ENCODE measurements at places on chromosomes 3 and 15.
A peak's percentile ranks its signal among the peaks of the same experiment; 100 is the strongest.

DNA sequence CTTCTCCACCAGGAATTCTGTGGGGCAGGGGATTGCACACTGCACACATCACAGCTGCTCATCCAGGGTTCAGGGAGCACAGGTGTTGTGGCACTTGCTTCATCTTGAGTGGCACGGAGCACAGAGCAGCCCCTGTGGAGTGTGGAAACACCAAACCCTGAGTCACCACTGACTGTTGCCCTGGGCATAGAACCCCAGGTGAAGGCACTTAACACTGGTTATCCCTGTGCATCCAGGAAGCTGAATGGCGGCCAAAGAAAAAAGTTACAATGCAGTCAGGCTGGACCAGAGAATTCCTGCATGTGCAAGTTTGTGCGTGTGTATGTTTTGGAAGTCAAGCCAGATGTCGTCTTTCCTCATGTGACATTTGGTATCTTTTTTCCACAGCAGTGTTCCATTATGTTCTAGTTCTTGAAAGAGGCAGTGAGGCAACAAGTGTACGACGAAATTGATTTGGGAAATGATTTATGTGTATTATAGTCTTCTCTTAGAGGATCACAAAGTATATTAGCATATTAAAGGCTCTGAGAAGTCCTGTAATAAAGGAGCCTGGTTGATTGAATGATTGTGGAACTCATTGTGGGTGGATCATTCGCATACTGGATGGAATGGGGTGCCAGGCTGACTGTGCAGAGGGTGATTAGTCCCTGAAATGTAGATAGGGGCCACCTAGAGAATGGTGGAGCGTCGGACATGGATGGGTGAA, 292.3 kb downstream of the TLE3 start:
- DNase-seq: no peak

DNA sequence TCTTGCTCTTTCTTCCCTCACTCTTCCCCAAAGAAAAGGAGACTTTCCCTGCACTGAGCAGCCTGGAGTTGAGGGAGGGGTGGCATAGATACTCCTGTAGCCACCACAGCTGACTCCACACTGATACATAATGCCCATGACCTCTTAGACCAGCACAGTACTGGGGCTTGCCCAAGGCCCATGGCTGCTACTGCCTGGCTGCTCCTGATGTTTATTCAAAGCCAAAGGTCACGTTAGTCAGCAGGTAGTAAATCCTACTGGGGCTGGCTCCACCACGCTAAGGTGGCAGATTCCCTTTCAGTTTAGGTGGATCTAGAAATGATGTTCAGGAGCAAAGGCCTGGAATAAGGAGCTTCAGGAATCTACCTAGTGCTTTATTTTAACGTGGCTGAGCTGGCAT, 212.7 kb downstream of the C3orf38 start:
- no peak for DNase-seq

- no peak for DNase-seq
These were observed 90.4 kb downstream of the MB21D2 start for GRCh38 chr3:192827208-192827607.

- DNase-seq: no peak
These were observed 237.4 kb upstream of the NR2F2 start for GRCh38 chr15:96093063-96093462.

DNA sequence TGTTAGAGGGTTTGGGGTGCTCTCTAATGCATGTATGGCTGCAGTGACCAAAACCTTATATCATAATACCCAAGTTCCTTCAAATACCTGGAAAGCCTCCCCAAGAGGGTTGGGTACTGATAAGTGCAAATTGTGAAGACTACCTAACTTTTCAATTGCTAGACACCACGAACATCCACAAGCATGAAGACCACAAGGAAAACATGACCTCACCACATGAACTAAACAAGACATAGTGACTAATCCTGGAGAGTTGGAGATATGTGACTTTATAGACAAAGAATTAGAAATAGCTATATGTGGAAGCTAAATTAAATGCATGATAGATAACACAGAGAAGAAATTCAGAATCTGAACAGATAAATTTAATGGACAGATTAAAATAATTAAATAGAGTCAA, 23.9 kb upstream of the AADACL2 start:
- no peak for DNase-seq

GRCh38 chr3:176696816-176697215, 500.5 kb downstream of the TBL1XR1 start:
- no peak for DNase-seq

DNA sequence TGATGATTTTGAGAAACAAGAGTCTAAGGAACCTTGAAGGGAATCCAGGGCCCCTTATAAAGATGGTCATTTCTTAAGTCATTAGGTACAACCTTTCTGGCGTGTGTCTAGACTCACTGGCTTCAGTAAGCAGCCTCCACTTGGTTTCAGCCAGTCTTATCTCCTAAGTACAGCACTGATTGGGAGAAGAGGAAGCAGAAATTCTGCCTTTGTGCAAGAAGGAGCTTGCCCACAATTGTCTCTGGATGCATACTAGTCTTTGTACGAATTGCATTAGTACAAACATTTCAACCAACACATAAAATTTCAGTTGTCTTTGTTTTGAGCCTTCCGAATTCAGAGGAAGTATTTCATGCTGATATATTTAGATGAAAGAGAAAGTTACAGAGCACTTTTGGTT, 139.4 kb downstream of the SLCO3A1 start:
- DNase-seq: no peak

GRCh38 chr3:80408030-80408721, 640.4 kb upstream of the ROBO1 start:
- DNase-seq: no peak

GRCh38 chr15:66620341-66620740, 54.5 kb upstream of the LCTL start:
- DNase-seq: no peak

DNA sequence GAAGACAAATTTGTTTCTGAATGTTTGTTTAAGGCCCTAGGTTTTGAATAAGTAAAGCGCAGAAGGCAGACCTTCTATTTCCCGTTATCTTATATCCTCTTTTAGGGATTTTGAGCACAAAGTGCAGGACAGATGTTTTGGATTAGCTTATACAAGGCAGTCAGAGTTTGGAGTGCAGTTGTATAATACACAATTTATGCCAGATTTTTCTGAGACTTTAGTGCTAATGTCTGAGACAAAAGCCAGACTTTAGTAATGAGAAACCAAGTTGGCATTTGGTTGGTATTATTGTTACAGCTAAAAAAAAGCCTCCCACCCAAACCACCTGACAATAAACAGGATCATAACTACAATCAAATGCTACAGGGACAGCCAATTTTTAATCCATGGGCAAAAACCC, 309.9 kb upstream of the SATB1 start:
- no peak for DNase-seq

- DNase-seq: peak; percentile 46
These were observed 111.2 kb downstream of the LSM3 start for GRCh38 chr3:14289590-14290461.

DNA sequence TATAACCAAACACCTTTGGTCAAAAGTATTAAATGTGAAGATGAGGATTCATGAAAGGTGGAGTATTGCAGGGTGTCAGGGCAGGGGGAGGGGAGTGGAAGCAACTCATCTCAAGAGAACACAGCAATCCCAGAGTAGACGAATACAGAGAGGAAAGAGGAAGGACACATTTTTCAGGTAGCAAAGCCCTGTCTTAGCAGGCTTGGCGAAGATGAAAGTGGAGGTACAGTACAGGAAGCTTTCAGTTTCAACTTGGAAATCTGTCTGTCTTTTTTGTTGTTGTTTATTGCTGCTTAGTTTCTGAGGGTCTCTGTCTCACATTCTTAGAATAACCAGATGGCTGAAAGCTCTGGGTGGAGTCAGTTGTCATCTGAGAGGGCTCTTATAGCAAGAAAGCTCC, 80.8 kb upstream of the GPR149 start:
- DNase-seq: no peak

GRCh38 chr3:159872374-159873109, 116.1 kb upstream of the IL12A start:
- DNase-seq: peak; percentile 5

- DNase-seq: no peak
These were observed 68.1 kb downstream of the EPHB3 start for GRCh38 chr3:184629555-184630160.

- no peak for DNase-seq
These were observed 19.8 kb downstream of the THRB start for GRCh38 chr3:24474862-24475261.

DNA sequence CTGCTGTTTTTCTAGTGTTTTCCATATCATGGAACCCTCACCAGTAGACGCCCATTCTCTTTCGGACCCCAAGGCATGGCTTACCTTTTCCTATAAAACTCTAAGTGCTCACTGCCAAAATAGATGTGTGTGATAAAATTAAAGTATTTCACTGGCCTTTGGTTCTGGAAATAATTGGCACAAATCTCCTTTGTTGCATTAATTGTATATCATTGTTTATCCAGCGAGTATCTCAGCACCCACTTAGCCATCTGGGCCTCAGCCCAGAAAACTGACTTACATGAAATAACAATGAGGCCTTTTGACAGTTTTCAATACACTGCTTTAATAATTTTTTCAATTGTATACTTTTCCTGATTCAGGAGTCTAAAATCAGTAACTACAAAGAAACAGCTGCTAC, 105.1 kb downstream of the MECOM start:
- DNase-seq: no peak

- DNase-seq: no peak
These were observed 20.0 kb downstream of the BOC start for GRCh38 chr3:113231391-113231790.

GRCh38 chr3:12935023-12935860, 93.9 kb upstream of the RPL32 start:
- DNase-seq: no peak

DNA sequence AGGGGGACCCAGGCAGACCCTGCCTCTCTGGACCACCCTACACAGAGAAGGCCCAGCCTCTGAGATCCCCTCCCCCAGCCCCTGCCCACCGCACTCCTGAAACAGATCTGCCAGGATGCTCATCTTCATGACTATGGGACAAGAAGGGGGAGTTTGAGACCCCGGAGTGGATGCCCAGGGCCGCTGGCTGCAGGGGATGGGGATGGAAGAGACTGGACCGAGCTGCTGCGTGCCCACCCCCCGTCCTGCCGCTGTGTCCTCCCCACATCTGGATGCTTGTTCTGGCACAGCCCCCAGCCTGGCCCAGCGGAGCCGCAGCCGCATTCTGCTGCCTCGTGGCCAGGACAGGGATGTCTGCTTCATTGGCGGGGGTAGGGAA, 30.3 kb upstream of the SEMA3F start:
- DNase-seq: no peak

DNA sequence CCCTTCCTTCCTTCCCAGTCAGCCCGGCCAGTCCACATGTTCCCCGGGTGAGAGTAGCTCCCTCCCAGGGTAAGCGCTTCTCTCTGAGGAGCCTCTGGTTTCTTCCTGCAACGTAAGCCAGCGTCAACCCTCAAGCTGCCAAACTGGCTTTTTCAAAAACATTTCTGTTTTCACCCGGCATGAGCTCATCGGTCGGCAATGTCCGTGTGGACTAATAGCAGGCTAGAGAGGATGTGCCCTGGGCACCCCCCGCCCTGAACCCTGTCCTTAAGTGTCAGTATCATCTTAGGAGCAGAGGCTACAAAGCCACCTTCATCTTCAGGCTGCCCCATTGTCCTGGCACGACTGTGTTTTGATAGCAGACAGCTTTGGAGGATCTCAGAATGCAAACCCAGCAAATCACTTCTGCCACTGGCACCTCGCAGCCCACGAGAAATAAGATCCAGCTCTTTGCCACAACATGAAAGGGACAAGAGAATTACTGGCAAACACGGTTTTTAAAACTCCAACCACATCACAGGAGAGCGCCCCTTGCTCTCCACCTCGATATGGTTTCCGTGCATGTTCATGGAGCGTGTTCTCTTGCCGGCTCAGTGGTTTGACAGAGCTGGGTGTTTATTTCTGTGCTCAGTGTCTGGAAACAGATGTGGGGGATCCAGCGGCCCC, 9.9 kb downstream of the ALDH1A3 start:
- no peak for DNase-seq

DNA sequence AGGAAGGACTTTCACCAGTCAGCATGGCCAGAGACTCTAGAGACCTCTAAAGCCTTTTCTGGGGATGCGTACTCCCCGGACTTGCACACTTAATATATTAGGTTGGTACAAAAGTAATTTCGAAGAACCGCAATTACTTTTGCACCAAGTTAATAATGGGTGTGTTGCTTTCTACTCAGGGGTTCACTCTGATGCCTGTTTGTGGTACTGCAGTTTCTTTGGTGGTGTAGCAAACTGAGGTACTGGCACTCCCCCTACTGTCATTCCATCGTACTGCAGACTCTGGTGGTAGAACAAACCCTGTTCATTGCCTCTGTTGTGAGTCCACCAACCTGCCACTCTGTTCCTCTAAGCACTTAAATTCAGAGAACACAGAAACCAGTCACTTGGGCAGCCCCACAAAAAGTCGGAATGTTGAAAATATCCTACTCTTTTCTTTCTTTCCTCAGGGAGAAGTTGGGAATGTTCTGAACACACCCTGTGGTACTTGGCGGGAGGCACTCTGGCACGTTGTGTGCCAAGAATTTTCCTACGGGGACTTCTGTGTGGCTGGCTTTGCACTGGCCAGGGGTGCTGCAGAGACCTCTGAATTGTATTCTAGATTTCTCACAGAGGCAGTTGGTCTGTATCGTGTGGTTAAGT, 46.3 kb downstream of the GABRG3 start:
- peak; percentile 71 for DNase-seq

DNA sequence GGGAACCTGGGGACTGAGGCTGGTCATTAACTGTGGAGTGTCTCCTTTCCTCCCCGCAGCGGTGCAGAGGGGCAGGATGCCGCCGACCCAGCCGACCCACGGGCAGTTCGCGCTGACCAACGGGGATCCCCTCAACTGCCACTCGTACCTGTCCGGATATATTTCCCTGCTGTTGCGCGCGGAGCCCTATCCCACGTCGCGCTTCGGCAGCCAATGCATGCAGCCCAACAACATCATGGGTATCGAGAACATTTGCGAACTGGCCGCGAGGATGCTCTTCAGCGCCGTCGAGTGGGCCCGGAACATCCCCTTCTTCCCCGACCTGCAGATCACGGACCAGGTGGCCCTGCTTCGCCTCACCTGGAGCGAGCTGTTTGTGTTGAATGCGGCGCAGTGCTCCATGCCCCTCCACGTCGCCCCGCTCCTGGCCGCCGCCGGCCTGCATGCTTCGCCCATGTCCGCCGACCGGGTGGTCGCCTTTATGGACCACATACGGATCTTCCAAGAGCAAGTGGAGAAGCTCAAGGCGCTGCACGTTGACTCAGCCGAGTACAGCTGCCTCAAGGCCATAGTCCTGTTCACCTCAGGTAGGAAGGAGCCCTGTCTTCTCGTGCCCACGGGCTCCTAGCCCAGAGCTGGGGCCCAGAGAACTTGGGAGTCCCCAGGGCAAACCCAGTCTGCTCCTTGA, 3.7 kb downstream of the NR2F2 start:
- DNase-seq: no peak

DNA sequence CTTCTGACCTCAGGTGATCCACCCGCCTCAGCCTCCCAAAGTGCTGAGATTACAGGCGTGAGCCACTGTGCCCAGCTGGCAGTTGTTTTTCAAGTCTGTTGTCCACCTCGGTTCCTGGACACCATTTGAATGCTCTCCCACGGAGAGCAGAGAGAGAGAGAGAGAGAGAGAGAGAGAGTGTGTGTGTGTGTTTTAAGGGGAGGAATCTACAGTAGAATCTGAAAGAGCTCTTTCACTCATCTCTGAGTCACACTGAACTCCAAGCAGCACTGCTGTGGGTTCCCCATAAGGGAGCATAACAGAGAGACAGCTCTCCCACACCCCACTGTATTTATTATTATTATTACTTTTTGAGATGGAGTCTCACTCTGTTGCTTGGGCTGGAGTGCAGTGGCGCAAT, 156.6 kb downstream of the RPLP1 start:
- DNase-seq: peak; percentile 23
